HuH-7.5 (cell line): ENCODE measurements at places on chromosomes 7 and 10.

DNA sequence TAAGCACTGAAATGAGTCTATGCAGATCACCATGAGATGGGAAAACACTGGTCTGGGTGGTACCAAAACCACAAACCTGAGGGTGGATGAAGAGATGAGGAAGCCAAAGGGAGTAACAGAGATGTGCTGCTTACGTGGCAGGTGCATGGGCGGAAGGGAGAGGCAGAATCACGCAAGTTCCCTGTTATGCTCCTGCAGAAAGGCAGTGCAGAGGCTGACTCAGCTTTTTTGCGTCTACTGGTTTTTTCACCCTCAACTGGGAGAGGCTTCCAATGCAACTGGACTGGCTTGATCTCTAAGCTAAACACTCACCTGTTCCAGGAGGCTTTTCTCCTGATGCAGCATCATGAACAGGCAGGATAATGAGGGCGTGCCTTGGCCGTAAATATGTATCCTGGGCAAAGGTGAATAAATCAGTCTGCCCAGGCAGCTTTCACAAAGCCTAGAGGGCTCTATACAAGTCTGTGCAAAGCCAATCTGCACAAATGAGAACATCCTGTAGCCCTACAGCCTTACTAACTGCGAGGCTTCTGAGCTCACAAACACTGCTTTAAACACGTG, 95.4 kb upstream of the AFAP1L2 start:
- DNase-seq: no peak

GRCh38 chr10:119543814-119544642, 1.5 kb upstream of the RGS10 start:
- DNase-seq: no peak

GRCh38 chr7:8189625-8190024, 72.3 kb downstream of the ICA1 start:
- no peak for DNase-seq

DNA sequence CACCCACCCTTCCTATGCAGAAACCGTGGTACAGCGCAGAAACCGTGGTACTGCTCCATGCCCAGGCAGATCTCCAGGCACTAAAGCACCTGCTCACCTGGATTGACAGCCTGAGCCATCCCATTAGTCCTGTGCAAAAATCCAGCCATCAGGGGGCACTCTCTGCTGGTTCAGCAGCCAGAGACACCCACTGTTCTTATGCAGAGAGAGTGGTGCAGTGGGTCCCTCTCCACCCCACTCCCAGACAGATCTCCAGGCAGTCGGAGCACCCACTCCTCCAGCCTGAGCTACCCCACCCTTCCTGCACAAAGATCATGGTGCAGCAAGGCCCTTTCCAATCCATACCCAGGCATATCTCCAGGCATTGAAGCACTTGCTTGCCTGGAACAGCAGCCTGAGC, 219.8 kb downstream of the CTNNA3 start:
- no peak for DNase-seq

DNA sequence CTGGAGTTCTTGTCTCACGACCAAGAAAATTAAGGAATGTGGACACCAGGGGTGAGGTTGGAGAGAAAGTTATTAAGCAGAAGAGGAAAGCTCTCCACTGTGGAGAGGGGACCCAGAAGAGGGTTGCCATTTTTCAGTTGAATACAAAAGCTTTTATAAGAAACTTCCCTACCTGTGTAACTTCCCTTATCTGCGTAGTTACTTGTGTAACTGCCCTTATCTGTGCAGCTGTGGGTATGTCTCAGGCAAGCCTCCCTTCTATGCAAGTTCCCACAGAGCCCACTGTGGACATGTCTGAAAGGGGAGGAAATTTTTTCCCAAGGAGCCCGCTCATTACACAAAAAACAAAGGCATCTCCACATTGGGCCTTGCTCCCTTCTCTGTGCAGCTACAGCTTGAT, 94.9 kb downstream of the SVOPL start:
- no peak for DNase-seq

DNA sequence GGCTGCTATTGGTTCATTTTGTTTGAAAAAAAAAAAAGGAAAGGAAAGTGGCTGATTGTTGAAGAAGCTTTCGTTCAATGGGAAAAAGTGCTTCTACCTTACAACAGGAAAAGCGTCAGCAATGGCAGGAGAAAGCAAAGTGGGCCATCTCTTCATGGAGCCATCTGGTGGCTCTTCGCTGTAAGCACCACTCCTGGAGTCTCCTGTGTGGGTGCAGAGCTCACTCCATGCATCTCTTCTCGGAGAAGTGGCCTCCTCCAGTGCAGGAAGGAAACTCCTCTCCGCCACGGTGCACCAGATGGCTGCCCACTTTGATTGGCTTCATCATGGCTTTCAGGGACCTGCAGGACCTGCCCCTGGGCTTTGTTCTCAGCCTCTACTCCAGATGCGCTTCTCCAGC, 250.9 kb downstream of the PTEN start:
- DNase-seq: peak; percentile 46

GRCh38 chr7:50473531-50473930, 23.4 kb upstream of the FIGNL1 start:
- DNase-seq: no peak

GRCh38 chr10:11292576-11293302, 275.1 kb downstream of the CELF2 start:
- DNase-seq: no peak

DNA sequence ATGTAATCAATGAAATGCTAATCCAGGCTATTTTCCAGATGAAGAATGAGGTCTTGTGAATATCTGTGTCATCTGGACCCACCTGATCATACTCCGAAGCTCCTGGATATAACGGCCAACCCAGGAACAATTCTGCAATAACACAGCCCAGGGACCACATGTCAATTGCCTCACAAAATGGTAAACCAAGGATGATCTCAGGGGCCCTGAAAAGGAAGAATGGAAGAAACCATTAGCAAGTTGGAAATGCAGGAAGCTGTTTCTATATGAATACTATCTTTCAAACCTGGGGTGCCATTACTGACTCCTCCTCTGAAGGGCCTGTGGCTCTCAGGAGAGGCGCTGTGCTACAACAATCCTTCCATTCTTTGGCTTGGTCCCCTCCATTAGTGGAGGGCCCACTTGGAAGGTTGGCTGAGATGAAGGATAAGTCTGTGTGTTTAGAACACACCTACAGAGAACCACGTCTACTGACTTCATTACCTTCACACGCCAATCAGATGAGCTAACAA, 108.1 kb downstream of the CLEC2L start:
- DNase-seq: no peak

- peak; percentile 10 for DNase-seq
Observed at GRCh38 chr7:18610331-18610948, 114.9 kb downstream of the HDAC9 start.

GRCh38 chr10:110566472-110567200, 859 bp upstream of the SMC3 start:
- DNase-seq: no peak

- DNase-seq: no peak
Observed at GRCh38 chr7:126570845-126571244, 681.9 kb downstream of the GRM8 start.

DNA sequence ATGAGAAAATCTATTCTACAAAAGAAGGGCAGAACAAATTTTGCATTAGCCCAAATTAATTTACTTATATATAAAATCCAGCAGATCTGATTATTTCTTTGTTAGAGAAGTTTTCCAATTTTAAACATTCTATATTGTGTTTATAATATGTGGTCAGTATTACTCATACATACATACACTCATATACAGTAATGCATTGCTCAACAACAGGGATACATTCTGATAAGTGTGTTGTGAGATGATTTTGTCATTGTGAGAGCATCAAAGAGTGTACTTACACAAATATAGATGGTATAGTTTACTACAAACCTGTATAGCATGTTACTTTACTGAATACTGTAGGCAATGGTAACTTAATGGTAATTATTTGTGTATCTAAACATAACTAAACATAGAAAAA, 239.6 kb upstream of the ETV1 start:
- no peak for DNase-seq

DNA sequence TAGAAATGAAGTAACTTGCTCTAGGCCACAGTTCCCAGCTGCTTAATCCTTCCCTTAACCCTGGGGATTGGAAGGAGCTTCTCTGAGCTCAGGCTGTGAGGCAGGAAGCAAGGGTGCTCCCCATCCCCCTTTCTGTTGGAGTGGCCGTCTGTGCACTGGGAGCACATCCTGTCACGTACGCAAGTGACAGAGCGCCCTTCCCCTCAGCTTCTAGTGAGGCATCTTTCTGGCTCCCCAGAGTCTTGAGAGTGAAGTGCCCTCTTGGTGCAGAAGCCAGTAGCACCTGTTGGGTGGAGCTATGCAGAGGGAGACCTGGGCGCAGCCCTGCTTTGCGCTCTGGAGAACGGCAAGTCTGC, 47.8 kb downstream of the SHH start:
- DNase-seq: no peak

DNA sequence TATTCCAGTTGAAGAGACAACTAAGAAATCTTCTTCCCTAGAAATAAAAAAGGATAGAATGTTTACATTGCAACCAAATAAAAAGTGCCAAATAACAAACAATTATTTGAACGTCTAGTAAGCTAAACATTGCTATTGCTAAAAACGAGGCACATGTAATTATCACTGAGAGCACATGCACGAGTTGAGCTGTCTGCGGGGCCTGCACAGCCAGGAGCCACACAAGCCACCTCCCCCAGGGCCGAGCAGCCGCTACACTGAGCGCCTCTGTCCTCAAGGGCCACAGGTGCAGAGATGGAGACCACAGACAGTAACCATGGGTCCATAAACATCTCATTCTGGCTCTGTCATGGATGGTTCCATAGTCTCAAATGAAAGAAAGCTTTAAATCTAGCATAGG, 17.2 kb downstream of the NCAPG2 start:
- DNase-seq: no peak

GRCh38 chr7:12641196-12641595, 46.2 kb upstream of the ARL4A start:
- no peak for DNase-seq

GRCh38 chr10:95860166-95860940, 47.4 kb upstream of the CC2D2B start:
- DNase-seq: no peak

GRCh38 chr7:18464830-18465229, 30.7 kb upstream of the HDAC9 start:
- DNase-seq: no peak

DNA sequence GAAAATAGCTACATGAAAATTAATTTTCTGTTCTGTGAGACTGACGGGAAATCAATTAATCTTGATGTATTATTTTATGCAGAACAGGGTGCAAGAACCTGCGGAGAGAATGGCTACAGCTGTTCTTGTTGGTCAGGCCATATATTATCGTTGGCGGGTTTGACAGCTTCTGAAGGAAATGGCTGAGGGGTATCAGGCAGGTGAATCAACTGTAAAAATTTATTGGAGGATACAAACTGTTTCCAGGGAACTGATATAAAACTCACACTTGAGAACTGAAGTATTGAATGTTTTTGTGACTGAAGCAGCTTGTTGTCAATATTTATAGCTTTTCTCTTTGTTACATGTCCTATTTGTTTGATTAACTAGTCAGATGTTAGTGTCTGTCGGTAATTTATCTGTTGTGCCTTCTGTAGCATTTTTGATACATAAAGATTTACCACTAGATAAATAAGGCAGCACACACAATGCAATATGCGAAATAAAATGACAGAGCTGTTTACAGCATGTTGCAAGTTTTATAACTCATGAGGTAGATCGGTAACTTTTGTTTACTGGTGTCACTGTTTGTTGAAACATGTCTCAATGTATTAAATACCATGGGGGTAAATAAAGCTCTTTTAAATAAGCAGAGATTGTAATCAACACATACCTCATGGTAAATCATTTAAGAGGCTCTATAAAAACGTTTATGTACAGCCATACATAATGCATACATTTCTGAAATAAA, 308.2 kb downstream of the LRMDA start:
- DNase-seq: no peak

DNA sequence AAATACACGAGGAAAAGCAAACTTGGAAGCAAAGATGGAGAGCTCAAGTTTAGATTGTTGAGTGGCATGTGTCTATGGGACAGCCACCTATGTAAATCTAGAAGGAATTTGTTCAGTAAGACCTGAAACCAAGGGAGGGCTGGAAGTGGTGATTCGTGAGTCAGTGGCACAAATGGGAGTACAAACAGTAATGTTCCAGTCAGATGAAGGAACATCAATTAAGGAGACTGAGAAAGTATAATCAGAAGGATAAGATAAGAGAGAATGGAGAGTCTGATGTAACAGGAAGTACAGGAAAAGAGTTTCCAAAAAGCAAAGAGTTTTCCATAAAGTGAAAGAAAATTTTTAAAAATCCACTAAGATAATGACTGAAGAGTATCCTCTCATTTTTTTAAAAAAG, 544.2 kb downstream of the KIF20B start:
- no peak for DNase-seq

DNA sequence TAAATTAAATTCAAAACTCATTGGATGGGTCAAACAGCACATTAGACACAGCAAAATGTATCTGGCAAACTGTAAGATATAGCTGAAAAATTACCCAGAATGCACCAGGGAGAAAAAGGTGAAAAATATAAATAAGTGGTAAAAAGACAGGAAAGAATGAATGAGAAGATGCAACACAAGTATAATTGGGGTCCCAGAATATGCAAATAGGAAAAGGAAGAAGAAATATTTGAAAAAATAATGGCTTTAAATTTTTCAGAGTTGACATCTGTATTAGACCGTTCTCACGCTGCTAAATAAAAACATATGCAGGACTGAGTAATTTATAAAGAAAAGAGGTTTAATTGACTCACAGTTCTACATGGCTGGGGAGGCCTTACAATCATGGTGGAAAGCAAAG, 167.7 kb upstream of the PLXNA4 start:
- no peak for DNase-seq

DNA sequence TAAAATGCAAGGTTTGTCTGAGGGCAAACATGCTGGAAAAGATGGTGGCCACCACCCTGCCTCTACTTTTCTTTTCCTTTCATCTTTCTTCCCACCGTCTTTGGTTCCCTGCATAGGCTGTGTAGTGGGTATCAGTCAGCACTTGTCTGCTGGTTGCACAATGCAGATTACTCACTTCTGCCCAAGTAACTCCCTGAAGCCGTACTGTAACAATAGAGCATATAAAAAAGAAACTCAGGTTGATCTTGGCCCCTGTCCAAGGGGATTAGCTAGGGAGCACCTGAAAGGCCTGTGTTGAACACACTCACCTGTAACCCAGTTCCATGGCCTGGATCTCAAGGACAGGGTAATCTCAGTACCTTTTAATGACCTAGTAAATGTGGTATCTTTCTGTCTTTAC, 533.0 kb upstream of the GALNT17 start:
- DNase-seq: no peak

DNA sequence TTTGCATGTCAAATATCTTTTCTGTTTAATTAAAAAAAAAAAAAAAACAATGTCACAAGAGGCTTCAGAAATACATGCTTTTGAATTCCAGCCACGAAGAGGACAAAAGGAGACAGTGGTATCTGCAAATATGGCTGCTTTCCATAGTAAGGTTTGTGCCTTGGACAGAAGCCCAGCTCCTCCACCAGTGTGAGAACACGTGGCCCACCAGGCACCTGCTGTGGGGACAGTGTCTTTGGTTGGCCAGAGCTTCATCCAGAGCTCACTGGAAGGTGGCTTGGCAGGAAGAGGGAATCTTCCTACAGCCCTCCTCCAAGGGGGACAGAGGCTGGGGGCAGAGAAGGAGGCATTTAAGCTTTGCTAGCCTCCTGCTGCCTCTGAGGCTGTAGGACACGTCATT, 144.6 kb downstream of the GLCCI1 start:
- DNase-seq: no peak
